ENCODE measurements at places on chromosomes 4 and X.

- no peak for DNase-seq
These were observed 18.3 kb downstream of the GAB1 start for GRCh38 chr4:143354990-143355389.

- DNase-seq: no peak
These were observed 338.4 kb downstream of the PABPC4L start for GRCh38 chr4:133863153-133863552.

DNA sequence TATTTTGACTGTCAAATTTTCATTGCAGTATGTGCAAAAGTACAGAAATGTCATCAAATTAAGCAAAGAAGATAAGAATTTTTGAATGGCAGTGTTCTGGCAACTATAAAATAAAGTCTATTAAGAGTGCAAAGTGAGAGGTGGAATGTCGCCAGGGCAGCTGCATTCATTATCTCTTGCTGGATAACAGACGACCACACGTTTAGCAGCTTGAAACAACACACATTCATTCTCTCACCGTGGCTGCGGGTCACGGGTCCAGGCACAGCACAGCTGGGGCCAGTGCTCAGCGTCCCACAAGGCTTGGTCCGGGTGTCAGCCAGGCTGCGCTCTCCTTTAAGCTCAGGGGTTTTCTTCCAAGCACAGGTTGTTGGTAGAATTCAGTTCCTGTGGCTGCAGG, 113.9 kb downstream of the GPR143 start:
- no peak for DNase-seq

GRCh38 chr4:153619811-153620210, 64.3 kb upstream of the TLR2 start:
- no peak for DNase-seq

GRCh38 chr4:168097161-168097560, 4.8 kb downstream of the ANXA10 start:
- no peak for DNase-seq

GRCh38 chr4:33088713-33089112, 2368.5 kb downstream of the PCDH7 start:
- no peak for DNase-seq

GRCh38 chrX:107715331-107716117, 60.1 kb downstream of the TSC22D3 start:
- no peak for DNase-seq

GRCh38 chr4:10172278-10172921, 55.8 kb upstream of the WDR1 start:
- DNase-seq: no peak

DNA sequence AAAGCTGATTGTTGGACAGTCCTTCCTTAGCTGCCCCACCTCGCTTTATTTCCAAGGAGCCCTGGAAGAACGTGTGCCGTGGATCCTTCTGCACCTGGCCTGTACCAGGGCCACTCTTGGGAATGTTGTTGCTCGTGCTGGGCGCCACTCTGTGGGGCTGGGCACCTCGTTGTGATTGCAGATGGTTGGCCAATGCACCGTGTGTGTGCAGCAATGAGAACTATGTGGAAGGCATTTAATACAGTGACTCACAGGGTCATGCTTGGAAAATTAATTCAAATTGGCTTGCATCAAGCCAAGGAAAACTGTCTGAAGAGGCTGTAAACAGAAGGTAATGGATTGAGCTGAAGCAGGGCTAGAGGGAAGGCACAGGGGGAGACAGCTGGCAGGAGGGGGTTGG, 37.0 kb upstream of the CD99L2 start:
- DNase-seq: no peak

GRCh38 chr4:7712021-7712671, 227.5 kb downstream of the AFAP1 start:
- DNase-seq: no peak

GRCh38 chr4:11609751-11610150, 181.1 kb upstream of the HS3ST1 start:
- no peak for DNase-seq

GRCh38 chrX:13515211-13515930, 54.0 kb upstream of the EGFL6 start:
- DNase-seq: no peak

DNA sequence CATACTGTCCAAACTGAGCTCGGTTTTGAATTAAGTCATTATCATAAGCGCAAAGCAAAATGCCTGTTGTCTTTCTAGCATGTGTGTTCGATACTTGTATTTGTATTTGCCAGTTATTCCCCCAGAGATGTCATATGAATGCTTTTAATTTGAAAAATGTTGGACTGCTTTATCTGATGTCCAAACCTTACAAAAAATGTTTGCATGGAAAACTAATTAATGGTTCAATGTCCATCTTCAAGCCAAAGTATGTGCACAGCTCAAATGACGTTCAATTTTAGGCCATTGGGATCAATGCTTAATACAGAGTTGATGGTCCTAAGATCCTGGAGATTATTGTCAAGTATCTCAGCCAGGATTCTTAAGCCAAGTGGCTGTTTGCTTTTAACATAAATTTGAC, 17.2 kb upstream of the HPGDS start:
- DNase-seq: no peak

DNA sequence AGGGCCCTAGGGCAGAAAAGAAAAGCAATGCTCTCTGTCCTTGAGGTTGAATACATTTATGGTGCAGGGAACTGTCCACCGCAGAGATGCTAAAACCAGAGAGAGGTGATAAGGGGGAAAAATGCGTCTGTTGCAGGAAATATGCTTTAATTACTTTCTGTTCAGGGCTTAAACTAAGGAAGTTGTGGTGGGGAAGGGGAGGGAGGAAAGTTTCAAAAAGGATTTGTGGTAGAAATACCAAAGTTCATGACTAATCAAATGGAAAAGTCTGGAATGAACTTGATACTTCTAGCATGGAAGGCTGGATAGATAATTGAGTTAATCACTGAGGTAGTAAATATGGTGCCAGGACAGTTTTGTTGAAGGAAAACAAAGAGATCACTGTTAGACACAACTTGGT, 99.0 kb downstream of the ASB9 start:
- no peak for DNase-seq

GRCh38 chrX:2370456-2370855, 130.3 kb downstream of the DHRSX start:
- no peak for DNase-seq

- DNase-seq: no peak
These were observed 36.0 kb downstream of the HTR2C start for GRCh38 chrX:114619874-114620273.

- no peak for DNase-seq
These were observed 30.8 kb downstream of the BLOC1S4 start for GRCh38 chr4:6746721-6747293.

GRCh38 chr4:155712846-155713245, 46.0 kb upstream of the GUCY1B1 start:
- DNase-seq: no peak

DNA sequence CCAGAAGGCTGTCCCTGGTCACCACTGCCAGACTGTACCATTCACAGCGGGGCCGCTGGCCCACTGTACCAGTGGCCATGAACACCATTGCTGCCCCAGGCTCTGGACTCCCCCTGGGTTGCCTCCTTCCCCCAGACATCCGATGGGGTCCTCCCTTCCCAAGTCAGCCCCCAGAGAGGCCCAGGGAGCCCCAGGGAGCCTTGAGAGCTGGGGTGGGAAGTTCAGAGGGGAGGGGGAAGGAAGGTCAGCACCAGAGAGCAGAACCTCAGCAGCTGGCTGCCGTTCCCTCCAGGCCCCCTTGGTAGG, 441 bp upstream of the ARHGAP4 start:
- no peak for DNase-seq

DNA sequence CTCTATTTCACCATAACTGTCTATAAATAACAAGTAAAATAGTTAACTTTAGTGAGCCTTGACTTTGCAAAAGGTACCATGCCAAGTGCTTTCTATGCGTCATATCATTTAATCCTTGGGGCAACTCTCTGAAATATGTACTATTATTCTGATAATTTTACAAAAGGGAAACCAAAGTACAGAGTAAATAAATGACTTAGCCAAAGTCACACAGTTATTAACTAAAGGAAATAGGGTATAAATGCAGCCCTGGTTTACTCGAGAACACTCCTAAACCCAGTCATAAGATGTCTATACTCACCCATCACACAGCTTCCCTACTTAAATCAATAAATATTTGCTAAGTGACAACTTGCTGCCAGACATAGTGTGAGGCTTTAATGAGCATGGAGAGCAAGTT, 14.4 kb downstream of the KCTD8 start:
- no peak for DNase-seq

DNA sequence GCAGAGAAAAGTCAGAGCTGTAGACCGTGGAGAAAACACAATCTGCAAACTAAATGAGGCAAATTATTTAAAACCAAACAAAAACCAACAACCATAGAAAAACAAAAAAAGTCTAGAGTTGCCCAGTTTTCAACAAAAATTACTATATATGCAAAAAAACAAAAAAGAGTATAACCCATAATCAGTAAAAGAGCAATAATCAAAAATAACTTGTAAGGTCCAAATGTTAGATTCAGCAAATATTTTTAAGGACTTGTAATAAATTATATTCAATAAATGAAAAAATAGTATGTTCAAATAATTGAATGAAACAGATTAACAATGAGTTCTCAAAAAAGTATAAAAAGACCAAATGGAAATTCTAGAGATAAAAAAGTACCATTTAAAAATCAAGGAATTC, 130.5 kb downstream of the LRBA start:
- DNase-seq: no peak

GRCh38 chr4:2058264-2059045, 672 bp upstream of the NAT8L start:
- peak; percentile 43 for DNase-seq

GRCh38 chr4:24551492-24552289, 32.7 kb downstream of the DHX15 start:
- no peak for DNase-seq

- DNase-seq: no peak
These were observed 3.2 kb upstream of the MAGEB2 start for GRCh38 chrX:30212172-30212571.

- DNase-seq: no peak
These were observed 12.0 kb downstream of the AREG start for GRCh38 chr4:74456849-74457395.

- no peak for DNase-seq
These were observed 262.1 kb upstream of the CXXC4 start for GRCh38 chr4:104756837-104757236.

DNA sequence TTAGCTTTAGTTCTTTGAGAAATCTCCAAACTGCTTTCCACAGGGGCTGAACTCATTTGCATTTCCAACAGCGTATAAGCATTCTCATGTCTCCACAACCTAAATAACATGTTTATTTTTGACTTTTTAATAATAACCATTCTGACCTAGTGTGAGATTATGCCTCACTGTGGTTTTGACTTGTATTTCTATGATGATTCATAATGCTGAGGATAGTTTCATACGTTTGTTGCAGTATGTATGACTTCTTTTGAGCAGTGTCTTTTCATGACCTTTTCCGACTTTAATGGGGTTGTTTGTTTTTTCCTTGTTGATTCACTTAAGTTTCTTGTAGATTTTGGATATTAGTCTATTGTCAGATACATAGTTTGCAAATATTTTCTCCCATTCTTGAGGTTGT, 1833.0 kb upstream of the PCDH10 start:
- no peak for DNase-seq

GRCh38 chr4:186669735-186670134, 53.9 kb downstream of the FAT1 start:
- DNase-seq: no peak

GRCh38 chr4:156815717-156816359, 155.8 kb downstream of the PDGFC start:
- no peak for DNase-seq

GRCh38 chr4:140186082-140186438, 32.1 kb upstream of the MAML3 start:
- DNase-seq: no peak

DNA sequence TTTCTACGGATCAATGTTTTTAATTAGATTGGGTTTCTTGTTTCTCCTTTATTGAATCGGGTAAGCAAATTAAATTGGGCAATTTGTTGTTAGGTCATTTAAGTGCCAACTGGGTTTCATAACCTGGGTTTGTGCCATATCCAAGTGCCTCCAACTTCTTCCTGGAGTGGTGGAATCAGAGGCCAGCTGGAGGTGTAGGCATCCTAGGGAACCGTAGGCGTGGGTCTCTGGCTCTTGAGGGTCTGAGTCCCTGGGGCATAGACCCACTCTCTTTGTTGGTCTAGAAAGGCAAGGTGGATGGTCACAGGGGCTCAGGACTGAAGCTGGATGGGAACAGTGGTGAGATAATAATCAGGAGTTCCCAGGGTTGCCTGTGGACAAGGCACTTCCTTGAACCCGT, 18.3 kb downstream of the CNGA2 start:
- DNase-seq: no peak

DNA sequence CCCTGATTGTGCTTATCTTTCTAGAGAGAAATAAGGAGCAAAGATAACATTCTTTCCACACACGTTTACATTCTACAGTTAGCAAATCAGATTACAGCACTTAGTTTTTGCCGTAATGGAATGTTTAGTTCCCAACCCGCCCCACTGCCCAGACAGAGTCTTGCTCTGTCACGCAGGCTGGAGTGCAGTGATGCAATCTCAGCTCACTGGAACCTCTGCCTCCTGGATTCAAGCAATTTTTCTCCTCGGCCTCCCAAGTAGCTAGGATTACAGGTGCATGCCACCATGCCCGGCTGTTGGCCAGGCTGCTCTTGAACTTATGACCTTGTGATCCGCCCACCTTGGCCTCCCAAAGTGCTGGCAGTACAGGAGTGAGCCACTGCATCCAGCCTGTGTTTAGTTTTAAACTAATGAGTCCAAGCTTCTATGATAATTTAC, 8.4 kb upstream of the PRPS1 start:
- DNase-seq: no peak

- DNase-seq: peak; percentile 2
These were observed 183.4 kb downstream of the KIT start for GRCh38 chr4:54840992-54841768.

- no peak for DNase-seq
These were observed 71.5 kb downstream of the PLS3 start for GRCh38 chrX:115632455-115632854.

- no peak for DNase-seq
These were observed 107.5 kb upstream of the RPL34 start for GRCh38 chr4:108512615-108513505.

- no peak for DNase-seq
These were observed 15.0 kb upstream of the STS start for GRCh38 chrX:7132335-7133049.

DNA sequence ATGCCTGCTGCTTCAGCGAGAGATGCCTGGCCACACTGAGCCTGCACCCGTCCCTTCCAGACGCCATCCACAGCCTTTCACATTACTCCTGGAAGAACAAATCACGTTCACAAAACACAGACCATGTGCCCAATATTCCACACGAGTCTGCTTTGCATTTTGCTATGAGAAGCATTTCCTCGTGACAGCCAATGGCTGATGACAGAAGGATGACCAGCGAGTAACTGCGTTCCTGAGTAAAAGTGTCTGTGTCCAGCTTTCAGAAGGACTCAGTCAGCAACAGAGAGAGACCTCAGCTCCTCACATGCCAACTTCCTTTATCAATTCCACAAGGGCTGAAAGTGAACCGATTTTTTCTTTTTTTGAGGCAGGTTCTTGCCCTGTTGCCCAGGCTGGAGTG, 19.5 kb downstream of the NAT8L start:
- DNase-seq: no peak

GRCh38 chr4:79083406-79084010, 144.3 kb upstream of the PAQR3 start:
- DNase-seq: no peak
